ENCODE measurements at places on chromosomes 2 and 18.

DNA sequence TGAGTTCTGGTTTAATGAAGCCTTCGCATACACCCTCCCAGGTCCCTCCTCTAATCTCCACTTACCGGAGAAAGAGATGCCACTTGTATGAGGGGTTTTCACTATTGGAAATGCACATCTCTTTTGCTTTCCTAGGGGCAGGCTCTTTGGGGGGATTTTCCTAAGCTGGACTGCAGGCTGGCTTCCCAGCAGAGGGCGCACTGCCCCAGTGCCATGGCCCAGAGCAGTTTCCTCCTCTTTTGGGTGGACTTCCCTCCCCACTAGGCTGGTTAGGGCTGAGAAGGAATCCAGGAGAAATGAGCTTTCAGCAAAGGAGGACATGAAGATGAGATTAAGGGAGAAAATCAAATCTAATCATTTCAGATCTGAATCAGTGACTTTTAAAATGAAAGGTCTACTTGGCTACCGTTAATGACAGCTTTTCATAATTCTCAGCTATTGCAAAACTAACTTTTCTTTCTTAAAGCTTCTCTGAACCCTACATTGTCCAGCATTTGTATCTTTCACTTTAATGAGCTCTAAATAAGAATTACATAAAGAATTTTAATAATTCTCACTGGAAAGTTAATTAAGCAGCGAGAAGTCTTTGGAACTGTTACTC lies 784.1 kb upstream of the FANCL start:
- DNase-seq: peak; percentile 40

DNA sequence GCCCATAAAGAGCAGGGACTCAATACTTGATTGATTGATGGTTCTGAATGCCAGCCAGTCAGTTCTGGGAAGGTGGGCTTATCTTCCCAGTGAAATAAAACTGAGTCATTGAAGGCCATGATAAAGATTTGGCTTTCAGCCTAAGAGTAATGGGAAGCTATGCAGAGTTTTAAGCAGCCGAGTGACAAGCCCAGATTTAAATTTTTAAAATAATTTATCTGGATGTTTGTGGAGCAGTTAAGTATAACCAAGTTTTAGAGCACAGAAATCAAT lies 122.8 kb downstream of the RAPGEF4 start:
- DNase-seq: no peak

- no peak for DNase-seq
Observed at GRCh38 chr2:98093611-98094010, 6.6 kb downstream of the VWA3B start.

DNA sequence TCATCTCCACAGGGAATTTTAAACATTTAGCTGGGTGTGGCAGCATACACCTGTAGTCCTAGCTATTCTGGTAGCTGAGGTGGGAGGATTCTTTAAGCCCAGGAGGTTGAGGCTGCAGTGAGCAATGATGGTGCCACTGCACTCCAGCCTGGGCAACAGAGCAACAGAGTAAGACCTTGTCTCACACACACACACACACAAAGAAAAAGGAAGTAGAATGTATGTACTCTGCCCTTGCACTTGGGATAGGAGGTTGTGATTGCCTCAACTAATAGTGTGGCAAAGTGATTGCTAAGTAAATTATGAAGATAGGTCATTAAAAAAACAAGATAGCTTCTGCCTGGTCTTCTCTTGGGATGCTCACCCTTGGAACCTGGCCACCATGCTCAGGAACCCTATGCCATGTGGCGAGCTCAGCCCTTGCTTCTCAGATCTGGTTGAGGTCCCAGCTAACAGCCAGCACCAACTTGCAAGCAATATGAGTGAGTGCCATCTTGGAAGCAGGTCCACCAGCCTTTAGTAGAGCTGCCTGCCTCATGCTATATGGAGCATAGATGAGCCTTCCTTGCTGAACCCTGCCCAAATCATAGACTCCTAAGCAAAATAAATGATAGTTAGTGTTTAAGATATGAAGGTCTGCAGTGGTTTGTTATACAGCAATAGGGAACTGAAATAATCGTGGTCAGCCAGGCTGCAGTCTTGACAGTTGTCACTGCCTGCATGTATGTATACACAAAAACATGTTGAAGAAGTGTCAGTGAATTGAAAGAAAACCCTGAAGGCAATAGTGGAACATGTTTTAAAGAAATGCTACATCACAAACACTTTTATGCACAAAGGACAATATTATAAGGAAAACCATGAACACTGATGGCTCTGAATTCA lies 30.1 kb upstream of the PNO1 start:
- no peak for DNase-seq

- DNase-seq: no peak
Observed at GRCh38 chr18:25077944-25078723, 273.8 kb downstream of the ZNF521 start.

DNA sequence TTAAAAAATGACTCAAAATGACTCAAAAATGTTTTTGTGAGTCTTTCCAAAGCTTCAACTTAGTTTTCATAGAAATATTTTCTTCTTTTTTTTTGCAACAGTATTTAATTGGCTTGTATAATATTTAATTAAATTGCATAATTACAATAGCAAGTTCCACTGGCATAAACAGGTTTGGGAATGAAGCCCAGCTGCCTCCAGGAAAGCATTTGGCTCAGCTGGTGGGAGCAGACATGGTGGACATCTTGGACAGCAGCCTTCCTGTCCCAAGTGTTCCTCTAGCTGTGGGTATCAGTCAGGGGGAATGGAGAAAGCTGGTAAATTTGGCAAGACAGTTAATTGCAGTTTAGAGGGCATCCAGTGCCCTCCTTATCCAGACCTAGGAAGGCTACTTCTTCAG lies 213.4 kb downstream of the ZBTB7C start:
- no peak for DNase-seq

GRCh38 chr2:1886405-1886992 lies 142.2 kb upstream of the PXDN start:
- DNase-seq: peak; percentile 43

GRCh38 chr18:7822435-7823331 lies 255.6 kb downstream of the PTPRM start:
- no peak for DNase-seq

- peak; percentile 13 for DNase-seq
Observed at GRCh38 chr18:60018618-60019462, 119.0 kb downstream of the PMAIP1 start.

- no peak for DNase-seq
Observed at GRCh38 chr18:42268798-42269197, 313.8 kb downstream of the PIK3C3 start.

Data from NCI-H1048 (cell line).